Activated CD8-positive, alpha-beta memory T cell treated with anti-CD3 and anti-CD28 coated beads, Interleukin-2, amount 10 ng/mL, durations not matched to agents 7 days and 5 days (primary cell): ENCODE measurements at places on chromosomes 2 and 18. TPM values are rescaled to one million over a fixed set of nuclear protein-coding genes. Genes with fewer than 3 reads are reported as not detected.

- no peak for DNase-seq
Measured at GRCh38 chr18:62717925-62718800, 2.8 kb downstream of the PHLPP1 start.

- DNase-seq = no peak
Measured at GRCh38 chr2:100013892-100014677, 128.3 kb downstream of the AFF3 start.

DNA sequence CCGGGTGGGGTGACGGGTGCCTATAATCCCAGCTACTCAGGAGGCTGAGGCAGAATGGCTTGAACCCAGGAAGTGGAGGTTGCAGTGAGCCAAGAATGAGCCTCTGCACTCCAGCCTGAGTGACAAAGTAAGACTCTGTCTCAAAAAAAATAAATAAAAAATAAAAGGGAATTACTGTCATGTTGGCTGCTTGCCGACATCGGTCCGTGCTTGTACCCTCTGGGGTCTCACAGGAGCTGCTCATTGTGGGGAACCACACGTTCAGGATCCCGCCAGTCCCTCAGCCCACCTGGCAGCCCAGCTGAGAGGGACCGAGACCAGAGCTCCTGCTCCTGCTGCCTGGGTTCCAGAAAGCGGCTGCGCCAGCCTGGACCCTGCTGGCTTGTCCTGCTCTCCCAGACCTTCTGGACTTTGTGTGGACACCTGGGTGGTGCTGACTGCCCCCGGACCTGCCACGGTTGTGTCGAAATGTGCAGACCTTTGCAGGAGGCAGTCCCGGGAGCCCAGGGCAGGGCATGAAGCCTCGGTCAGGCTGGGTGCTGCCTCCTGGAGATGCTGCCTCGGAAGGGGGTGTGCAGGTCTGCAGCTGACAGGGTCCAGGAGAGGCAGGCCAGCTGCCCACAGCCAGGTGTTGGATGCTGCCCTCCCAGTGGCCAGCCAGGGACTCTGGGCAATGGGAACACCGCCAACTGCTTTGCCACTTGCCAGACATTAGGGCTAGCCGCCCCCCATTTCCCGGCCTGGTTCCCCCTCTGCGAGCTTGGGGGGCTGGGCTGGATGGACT, 16.4 kb downstream of the KLF11 start:
- DNase-seq = no peak

- DNase-seq = no peak
Measured at GRCh38 chr2:228545041-228545747, 363.7 kb upstream of the SPHKAP start.

Gene MDH1B
- 0.32 TPM for total RNA-seq

DNA sequence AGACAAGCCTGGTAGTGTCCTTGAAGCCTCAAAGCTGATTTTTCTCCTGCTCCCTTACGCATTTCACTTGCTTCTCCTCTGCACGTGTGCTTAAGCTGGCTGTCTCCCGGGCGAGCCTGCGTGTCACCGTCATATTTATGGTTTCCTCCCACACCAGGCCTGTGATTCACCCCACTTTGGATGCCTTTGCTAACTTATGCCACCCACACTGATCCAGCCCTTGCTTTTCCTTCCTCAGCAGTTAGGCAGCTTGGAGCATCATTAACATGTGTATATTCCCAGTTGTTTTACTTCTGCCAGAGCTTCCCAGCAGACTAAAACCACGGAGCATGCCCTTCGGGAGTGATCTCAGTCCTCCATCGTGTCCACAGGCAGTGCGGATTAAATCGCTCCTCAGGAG, 2.2 kb downstream of the ST3GAL5 start:
- DNase-seq = no peak

DNA sequence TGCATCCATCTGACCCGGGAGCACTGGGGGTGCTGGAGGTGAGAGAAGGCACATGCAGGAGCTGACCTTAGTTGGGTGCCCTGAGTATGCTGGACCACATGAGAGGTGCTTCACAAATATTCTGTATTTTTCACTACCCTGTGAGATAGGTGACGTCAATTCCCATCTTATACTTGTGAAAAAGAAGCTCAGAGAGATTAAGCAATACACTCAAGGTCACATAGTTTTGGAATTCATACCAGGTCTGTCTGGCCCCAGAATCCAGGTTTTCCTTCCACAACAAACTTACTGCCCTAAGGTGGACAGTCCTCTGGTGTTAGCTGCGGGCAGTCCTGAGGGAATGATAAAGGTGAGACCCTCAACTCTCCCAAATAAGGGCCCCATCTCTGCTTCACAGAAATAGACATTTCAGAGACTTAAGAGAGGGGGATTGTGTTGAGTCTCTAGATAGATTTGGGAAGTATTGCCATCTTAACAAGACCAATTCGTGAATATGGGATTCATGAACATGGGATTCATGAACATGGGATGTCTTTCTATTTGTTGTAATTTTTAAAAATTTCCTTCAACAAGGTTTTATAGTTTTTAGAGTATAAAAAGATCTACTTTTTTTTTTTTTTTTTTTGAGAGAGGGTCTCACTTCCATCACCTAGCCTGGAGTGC, 64.0 kb upstream of the SMAD7 start:
- DNase-seq = no peak

- no peak for DNase-seq
Measured at GRCh38 chr2:37189452-37190153, 1.1 kb upstream of the SULT6B1 start.

Gene DPP10
- not detected for total RNA-seq

DNA sequence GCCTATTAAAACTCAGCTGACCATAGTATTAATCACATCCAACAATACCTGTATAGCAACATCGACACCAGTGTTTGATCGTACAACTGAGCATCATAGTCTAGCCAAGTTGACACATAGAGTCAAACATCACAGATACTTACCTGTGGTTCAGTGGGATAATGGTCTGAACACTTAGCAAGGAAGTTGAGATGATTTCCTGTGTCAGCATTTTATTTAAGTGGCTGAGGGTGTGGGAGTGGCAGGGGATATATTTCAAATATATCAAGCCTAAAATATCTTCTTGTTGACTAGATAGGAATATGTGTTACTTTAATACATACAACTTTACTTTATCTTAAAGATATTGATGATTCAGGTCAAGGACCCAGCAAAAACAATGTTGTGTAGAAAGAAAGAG, 1038.6 kb downstream of the TSN start:
- DNase-seq = no peak

Gene DSG1
- not detected for total RNA-seq

DNA sequence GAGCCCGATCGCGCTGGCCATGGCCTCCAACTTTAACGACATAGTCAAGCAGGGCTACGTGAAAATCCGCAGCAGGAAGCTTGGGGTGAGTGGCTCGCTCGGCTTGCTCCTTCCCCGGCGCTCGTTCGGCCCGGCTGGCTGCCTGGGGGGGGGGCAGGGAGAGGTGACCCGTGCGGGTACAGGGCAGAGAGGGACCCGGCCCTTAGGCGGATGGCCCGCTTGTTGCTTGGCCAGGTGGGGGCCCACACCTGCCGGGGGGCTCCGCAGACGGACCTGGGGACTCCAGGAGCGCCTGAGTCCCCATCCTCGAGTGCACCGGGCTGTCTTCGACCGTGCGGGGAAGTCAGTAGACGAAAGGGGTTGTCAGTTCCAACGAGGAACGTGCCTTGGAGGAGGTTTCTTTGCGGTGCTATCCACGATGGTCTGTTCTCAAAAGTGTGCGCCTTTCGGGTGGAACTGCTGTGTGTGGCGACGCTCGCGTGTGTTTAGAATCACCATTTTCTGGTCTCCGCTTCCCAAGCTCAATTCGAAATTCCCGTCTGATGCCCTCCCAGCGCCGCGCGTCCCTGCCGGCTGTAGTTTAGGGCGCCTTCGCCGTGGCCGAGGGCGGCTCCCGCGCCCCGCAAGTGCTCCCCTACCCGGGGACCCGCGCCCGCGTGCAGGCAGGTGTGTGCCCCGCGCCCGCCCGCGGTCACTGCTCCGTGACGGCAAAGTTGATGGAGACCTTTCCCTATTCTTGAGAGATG, 711 bp downstream of the DOK6 start:
- no peak for DNase-seq
